ENCODE measurements at places on chromosomes 4 and X.

- DNase-seq = no peak
Observed at GRCh38 chrX:49176421-49177326, 5.0 kb downstream of the PLP2 start.

- no peak for DNase-seq
Observed at GRCh38 chr4:76607846-76608245, 172.8 kb downstream of the SHROOM3 start.

- no peak for DNase-seq
Observed at GRCh38 chr4:93147524-93148212, 680.9 kb upstream of the ATOH1 start.

GRCh38 chr4:83758285-83758684 is 222.4 kb downstream of the GPAT3 start:
- no peak for DNase-seq

DNA sequence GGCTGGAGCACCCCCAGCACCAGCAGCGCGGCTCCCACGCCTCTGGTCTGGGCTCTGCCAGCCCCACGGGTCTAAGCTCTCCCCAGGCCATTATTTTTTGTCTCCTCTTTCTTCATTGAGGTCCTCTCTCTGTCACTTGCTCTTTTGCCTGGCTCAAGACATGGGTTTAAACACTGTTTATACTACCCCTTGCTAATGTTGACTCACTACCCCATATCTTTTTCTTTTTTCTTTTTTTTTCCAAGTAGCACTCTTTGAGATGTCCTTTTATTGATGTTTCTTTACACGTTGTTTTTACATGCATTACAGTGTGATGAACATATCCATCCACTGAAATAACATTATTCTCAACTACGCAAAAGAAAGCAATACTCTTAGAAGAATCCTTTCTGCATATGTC is 1.7 kb upstream of the ERVMER34-1 start:
- no peak for DNase-seq

DNA sequence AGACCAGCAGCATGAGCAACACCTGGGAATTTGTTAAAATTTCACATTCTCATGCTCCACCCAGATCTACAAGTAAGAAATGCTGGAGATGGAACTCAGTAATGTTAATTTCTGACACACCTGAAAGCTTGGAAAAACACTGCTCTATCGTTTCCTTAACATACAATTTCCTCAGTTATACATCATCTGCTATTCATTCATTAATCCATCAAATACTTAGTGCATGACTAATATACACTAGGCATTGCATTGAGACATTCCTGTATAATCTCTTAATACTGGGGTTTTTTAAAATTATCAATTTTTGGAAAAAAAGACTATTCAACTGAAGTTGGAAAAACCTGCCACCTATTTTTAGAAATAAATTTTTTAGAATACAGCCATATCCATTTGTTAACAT is 106.1 kb downstream of the CHM start:
- DNase-seq = no peak
